ENCODE measurements at places on chromosomes 6 and 20.

DNA sequence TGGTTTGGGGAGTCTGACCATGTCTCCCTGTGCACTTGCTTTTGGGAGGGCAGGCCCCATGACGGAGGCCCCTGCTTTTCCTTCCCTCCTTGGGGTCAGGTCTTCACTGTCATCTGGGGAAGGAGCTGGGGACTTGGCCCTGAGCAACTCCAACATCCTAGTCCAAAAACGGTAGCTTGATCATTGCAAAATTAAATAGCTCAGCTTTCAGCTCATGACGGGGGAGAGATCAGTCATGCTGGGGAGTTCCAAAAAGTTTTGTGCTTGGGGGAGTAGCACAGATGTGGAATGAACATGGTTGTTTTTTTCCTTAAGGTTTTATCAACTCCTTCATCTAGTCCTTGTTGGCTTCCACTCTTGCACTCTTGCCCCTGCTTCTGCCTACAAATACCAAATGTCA, 60.8 kb downstream of the MOCS1 start:
- no peak for DNase-seq

- DNase-seq: no peak
These were observed 87.6 kb downstream of the FOXA2 start for GRCh38 chr20:22496817-22497216.

DNA sequence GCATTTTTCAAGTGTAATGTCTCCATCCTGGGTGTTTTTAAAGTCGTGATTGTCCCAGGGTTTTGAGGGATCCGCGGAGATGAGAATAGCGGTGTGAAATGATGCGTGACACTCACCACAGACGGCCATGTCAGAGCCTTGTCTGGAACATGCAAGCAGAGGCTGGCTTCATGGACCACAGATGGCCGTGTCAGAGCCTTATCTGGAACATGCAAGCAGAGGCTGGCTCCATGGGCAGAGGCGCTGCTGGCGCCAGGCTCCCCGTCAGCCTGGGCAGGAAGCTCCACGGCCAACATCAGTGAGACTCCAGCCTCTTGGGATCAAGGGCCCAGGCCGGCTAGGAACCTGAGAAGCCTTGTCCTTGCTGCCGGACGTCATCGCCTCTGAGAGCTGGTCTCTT, 7.7 kb upstream of the MRGBP start:
- DNase-seq: no peak

DNA sequence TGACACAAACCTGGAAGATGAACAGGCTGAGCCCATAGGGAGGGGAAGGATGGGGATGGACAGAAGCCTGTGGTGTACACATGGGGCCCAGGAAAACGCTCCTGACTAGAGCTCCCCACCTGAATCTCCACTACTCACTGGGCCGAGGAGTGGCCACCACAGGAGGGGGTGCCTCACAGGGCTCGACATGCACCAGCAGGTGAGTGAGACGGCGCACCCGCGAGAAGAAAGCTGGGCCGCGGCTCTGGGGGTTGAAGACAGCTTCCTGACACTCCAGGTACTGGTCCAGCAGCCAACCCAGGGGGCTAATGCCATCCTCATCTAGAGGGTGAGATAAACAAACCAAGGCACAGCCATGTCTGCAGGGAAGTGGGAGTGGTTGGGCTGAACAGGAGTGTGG, 10.3 kb downstream of the CUL7 start:
- no peak for DNase-seq

- no peak for DNase-seq
These were observed 61.8 kb downstream of the MLIP start for GRCh38 chr6:54173089-54173488.

DNA sequence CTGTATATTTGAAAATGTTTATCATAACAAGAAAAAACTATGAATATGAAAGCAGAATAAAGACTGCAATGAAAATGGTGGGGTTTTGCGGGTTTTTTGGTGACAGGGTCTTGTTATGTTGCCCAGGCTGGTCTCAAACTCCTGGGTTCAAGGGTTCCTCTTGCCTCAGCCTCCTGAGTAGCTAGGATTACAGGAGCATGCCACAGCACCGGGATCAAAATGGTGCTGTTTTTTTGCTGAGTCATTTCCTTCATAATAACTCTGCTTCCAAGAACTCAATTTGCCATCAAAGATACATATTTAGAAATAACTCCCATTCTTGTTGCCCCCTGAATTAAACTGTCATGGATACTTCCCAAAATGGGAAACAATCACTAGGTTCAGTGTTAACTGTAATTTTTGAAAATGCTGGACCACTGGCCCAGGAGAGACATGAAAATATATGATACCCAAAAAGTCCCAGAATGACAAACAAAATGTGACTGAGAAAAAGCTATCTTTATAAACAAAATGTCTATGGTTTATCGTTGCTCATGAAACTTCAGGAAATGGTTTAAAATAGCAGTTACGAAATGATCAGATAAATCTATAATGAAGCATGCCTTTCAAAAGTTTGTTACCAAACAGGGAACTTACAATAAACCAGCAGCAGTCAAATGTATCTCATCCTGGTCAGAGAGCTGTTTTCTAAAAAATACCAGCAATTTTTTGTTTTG, 32.2 kb downstream of the ILRUN start:
- DNase-seq: no peak

DNA sequence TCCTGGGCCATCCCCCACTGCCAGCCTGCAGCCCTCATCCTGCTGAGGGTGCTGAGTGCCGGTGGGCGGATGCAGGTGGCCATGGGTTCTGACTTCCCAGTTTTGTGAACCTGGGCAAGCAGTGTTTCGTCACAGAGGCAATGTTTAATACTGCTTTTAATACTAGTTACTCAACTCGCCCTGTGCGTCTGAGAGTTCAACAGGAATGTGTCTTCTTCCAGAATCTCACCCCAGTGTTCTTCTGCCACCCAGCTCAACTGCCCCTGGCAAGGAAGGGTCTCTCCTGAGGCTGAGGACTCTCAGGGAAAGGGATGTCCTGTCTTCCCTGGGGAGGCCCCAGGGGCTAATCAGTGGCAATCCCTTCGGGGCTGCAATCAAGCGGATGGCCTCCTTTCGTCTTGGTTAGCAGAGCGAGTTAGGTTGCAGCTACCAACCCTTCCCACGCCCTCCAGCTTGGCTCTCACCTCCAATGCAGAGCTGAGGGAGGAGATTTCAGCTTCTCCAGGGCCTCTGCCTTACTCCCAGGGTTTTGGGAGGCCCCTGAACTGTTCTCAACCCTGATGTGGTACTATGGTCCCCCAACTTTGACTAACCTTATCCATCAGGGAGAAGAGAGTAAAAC, 2.0 kb downstream of the KCNK16 start:
- DNase-seq: no peak

DNA sequence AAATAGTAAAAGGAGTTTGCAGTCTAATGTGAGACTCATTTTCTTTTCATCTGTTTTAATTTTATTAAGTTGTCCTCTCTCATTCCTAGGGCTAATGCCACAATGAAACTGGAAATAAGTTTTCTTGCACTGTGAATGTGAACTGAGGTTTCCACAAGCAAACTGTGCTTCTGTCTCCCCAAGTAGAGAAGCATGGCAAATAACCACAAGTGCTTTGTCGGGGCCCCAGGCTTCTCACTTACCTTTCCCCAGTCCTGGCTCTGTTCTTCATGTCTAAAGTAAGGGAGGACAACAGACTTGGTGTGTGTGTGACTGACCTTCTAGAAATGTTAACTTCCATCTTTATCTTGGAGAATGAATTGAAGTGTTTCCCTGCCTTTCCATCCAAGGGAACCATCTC, 80.8 kb downstream of the CBFA2T2 start:
- no peak for DNase-seq

All from neuronal stem cell (in vitro differentiated cells).